AG10803 (cell line): ENCODE measurements at places on chromosomes 2 and 18.

DNA sequence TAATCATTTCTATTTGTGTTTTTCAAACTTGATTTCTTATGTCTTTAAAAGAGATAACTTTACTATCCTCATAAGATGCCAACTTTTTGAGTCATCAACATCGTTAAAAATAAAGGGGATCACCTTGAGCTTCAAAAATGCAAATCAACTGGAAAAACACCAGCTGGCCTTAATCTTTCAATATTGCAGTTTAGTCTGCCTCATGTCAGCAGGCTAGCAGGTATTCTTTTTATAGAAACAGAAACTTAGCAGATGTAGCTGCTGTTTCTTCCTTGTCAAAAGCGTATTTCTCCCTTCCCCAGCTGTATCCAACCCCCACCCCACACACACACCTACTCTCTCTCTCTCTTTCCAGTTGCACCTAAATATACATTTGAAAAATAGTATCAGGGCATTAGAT lies 154.1 kb upstream of the ZNF804A start:
- no peak for DNase-seq

DNA sequence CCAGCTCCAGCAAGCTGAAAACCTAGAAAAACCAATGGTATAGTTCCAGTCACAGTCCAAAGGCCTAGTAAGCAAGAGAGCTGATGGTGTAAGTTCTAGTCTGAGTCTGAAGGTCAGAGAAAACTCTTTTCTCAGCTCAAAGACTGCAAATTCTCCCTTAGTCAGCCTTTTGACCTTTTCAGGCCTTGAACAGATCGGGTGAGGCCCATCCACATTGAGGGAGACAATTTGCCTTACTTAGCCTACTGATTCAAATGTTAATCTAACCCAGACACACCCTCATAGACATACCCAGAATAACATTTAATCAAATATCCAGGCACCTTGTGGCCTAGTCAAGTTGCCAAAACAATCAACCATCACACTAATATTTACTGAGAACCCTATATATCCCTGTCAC lies 110.8 kb upstream of the KCNJ3 start:
- no peak for DNase-seq

- DNase-seq = no peak
Observed at GRCh38 chr2:142914507-142915313, 37.2 kb downstream of the KYNU start.

DNA sequence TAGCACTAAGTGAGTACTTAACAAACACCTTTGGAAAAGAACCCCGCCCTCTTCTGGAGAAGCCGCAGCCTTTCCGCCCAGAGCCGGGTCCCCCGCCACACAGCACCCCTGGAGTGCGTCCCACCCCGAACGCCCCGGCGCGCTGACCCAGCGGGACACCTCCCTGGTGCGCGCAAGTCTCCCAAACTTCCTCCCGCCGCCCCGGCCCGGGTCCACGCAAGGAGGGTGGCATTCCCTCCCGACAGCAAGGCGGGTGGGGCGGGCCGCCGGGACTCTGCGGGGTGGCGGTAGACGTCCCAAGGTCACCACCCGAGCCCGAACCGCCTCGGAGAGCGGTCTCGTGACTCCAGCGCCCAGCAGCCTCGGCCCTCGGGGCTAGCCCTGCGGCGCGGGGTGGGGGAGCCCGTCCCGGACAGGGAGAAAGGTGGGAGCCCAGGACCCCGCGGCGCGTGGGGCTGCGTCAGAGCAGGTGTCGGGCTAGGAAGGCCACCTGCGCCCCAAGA lies 598 bp downstream of the CCDC93 start:
- peak; percentile 25 for DNase-seq

DNA sequence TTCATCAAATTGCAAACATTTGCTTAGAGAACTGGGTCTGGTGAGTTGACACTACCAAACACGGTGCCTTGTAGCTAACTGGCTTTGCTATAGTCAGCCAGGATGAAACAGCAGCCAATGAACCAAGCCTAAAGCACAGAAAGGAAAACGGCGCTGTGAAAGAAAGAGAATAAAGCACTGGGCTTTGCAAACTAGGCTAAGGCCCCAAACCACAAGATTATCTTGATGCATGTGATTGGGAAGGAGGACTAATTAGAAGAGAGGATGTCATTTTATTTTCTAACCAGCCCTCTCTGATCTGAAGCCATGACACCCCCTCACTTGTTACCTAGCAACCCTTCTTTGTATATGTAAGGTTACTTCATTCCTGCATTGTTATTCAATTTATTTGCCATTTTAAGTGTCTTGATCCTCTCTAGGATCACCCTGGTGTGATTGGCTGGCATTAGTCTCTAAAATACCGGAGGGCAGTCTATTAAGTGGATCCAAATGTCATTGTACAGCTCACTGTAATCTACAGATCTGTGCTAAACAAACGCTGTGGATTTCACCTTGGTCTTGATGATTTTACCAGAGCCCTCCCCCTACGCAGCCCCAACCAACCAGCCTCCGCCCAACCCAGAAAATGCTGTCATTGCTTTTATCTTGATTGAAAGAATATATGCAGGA lies 395.4 kb upstream of the ACVR2A start:
- DNase-seq = no peak

- no peak for DNase-seq
Observed at GRCh38 chr2:138028538-138028937, 64.3 kb downstream of the HNMT start.

- DNase-seq = peak; percentile 60
Observed at GRCh38 chr18:31679133-31679742, 5.1 kb downstream of the B4GALT6 start.

- DNase-seq = no peak
Observed at GRCh38 chr2:201150454-201151020, 32.4 kb upstream of the CASP10 start.

- DNase-seq = no peak
Observed at GRCh38 chr2:67400560-67401485, 3.7 kb downstream of the ETAA1 start.

GRCh38 chr2:235813398-235813797 lies 319.6 kb downstream of the AGAP1 start:
- no peak for DNase-seq

DNA sequence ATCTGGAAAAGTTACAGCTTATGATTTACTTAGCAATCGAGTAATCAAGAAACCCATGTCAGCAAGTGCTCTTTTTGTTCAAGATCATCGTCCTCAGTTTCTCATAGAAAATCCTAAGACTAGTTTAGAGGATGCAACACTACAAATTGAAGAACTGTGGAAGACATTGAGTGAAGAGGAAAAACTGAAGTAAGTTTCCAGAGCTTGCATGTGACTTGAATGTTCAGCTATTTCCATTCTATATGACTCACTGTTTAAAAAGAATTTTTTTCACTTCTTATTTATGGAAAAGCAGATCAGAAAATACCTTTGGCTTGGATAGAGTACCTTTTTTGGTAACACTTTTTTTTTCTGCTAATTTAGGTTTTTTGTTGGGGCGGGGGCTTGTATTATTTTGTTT lies 70.7 kb downstream of the PMS1 start:
- DNase-seq = peak; percentile 26

- peak; percentile 61 for DNase-seq
Observed at GRCh38 chr18:48711651-48712486, 173.0 kb downstream of the CTIF start.
